ENCODE measurements at places on chromosomes 12 and 14.

DNA sequence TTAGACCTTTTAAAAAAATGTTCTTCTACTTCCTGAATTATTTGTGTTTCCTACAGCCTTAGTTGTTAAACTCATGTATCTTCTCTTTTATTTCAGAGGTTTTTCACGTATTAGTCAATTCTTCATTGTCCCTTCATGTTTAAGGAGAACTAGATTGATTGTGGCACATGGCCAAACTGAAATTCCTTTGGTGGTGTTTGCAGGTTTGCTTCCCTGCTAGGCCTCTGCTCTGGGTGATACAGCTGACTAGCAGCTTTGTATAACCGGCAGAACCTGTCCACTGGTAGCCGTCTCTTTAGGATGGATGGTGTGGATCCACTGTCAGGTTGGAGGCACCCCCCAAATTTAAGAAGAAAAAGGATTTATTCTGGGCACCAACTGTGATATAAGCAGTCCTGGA lies 262.1 kb downstream of the FBXL14 start:
- no peak for DNase-seq

DNA sequence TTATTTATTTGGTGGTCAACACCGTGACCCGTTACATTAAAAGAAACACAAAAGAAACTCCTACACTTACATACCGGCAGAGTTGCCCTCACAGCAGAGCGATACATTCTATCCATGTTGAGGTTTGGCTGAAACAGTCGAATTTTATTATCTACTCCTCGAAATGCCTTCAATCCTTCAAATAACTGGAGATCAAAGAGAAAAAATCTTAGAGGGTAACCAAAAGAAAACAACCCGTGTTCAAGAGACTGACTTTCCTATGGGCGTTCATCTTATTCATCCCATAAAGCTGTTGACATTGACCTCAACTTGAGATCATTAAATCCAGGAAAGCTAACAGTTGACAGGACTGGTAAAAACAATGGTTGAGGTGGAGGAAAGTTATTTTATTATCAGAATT lies 67.7 kb downstream of the BCAT1 start:
- DNase-seq: no peak

GRCh38 chr12:10212739-10213131 lies at the start of gene GABARAPL1:
Gene GABARAPL1, plus strand, starts transcription at chr12:10212877. Its CDS starts 253 bp downstream, at chr12:10213130.
- peak; percentile 34 for DNase-seq

GRCh38 chr12:56877195-56878009 lies 56.8 kb downstream of the SDR9C7 start:
- no peak for DNase-seq

DNA sequence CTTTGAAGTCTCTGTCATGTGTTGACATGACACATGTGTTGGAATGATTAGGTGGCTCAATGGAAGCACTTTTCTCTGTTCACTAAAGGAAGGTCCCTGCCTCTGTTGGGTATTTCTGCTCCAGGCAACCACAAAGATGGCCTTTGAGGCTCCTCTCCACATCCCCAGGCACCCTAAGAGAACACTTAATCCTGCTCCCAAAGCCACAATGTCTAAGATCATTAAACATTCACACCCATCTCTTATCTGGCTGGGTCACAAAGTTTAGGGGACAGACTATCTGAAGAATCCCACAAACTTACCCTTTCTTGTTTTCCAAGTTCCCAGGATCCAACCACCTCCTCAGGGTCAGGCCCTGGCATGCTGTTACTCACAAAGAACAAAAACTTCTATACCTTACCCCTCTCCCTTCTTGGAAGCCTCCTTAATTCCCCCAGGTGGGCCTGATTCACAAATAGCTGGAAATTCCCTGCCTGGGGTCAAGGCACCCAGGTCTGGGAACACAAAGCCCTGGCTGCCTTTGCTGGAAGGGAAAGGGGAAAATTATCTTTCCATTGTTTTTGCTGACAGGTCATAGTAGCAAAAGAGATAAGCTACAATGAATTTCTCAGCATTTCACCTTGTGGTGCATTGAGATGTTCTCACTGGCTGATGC lies 333.7 kb downstream of the PCNX1 start:
- DNase-seq: no peak

DNA sequence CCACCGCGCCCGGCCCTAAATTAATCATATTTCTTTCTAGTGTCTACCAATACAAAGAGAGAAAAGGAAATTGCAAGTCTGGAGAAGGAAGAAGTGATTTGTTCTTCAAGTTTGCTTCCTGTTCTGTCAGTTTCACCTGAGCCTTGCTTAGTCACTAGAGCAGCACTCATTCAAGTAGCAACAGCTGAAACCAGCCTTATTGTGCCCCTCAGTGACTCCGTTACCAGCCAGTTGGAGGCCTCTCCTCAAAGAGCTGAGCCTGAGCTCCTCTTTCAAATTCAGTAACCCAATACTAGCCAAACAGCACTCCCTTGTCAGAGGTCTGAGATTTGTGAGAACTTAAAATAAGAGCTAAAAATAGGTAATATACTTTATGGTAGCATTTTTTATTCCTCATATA lies 17.4 kb downstream of the PAWR start:
- no peak for DNase-seq

DNA sequence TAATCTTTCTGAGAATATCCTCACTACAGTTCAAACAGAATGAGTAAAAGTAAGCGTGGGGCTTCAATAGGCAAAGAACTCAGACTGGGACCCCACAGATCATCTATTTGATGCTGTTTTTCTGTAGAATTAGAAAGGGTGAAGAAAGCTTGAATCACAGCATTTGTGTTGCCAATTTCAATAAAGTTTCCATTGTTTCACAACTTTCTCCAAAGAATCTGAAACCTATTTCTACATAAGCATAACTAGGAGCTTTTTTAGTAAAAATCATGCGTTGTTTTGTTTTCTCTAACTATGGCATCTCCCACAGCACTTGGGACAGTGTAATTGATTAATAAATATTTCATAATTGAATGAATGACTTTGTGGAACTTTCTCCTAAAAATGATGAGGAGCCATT lies 16.7 kb upstream of the NEDD1 start:
- DNase-seq: no peak

DNA sequence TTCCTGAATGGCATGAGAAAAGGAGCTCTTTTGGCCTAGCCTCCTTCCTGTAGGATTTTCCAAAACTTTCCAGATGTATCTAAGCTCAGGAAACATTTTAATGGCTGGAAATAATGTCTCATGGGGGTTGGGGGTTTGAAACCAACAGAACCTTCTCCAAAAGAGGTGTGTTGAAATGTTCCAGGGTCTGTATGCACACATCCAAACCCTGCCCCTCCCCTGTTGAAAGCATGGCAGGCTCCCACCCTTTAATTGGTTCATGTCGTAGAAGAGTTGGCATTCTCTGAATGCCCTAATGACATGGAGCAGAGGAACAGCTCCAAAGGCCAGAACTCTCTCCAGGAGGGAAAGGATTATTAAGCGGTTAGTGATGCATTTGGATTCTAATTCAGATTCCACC lies 353.2 kb downstream of the ZFP36L1 start:
- DNase-seq: no peak

DNA sequence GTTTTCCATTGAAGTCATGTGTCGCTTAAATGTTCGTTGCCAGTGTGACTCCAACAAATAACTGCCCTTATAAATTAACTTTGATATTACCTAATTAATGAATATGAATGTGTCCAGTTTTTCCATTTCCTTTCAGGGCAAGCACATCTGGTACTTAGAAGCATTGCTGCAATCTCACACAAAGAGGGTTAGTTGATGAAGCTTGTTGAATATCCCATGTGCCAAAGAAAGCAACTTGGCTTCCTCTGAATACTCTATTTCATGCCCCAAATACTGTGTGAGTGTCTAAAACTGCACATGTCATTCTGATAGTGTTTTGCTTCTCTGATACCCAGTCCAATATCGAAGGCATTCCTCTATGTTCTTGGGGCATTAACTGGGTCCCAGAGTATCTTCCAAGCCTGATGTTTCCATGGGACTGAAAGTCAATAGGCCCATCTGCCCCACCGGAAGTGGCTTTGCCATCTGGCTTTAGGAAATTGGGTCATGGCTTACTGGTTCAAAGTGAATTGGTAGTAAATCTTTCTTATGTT lies 75.8 kb upstream of the CNTN1 start:
- DNase-seq: no peak

DNA sequence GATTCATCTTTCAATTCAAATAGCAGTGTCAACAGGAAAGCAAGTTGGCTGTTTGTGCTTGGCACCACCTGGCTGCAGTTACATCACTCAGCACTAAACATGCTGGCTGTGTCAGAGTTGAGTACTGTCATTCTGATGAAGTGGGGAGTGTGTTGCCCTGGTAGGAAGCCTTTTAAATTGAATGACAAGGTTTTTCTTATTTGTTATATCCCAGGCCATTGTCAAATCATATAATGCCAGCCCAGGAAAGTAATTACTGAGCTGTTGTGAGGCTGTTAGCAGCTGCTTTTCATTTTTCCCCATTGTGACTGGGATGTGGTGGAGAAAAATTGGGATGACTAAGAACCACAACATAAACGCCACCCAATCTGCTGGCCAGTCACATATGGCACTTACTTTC lies 106.5 kb upstream of the PRKD1 start:
- DNase-seq: no peak

- DNase-seq: no peak
These were observed 131.5 kb upstream of the PRMT8 start for GRCh38 chr12:3359478-3359877.

DNA sequence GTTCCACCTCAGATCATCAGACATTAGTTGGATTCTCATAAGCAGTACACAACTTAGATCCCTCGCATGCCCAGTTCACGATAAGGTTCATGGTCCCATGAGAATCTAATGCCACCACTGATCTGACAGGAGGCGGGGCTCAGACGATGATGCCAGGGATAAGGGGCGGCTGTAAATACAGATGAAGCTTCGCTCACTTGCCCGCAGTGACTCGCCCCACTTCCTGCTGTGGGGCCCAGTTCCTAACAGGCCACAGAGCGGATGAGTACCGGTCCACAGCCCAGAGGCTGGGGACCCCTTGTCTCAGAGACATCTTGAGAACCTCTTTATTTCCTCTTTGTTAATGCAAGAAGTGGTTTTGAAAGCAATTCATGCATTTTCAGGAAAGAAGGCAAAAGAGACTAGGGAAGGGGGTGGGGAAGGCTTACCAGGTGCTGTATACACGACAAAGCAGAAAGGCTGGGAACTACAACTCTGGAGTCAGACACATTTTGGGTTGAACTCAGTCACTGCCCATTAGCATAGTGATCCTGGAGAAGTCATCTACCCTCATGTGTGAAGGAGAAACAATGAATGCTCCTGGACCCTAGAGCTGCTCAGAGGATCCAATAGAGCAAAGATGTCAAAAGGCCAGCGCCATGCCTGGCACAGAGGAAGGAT lies 68.7 kb downstream of the EID3 start:
- no peak for DNase-seq

DNA sequence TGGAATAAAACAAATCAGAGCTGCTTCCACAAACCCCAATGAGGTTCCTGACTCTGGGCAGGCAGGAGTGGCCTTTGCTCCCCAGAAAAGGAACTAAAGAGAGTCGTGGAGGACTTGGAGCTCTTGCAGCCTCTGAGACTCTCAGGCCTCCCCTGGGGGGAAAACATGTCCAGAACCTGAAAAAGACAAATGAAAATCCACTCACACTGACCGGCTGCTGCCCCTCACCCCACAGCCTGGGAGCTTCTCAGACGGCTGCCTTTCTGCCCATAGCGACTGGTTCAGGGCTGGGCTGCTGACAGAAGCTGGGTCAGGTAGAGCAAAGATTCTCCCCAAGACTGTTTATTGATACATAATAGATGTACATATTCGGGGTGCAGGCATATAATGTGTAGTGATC lies 356.0 kb downstream of the ADGRD1 start:
- DNase-seq: no peak

DNA sequence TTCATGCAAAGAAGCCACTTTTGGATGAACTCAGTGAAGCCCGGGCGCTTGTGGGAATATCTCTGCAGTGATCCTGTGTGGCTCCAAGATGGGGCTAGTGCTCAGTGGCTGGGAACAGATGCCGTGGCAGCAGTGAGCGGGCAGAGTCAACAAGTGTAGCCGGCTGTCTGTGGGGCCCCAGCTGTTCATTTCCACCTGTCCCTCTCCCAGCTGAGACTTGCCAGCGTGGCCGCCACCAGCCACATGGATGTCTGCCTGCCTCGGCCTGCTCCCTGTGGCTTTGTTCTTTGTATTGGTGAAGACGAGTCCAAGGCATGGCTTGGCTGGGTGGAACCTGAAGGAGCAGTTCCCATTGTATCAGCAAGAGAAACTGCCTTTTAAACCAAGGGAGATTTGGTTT lies 77.3 kb downstream of the NOS1 start:
- DNase-seq: no peak

DNA sequence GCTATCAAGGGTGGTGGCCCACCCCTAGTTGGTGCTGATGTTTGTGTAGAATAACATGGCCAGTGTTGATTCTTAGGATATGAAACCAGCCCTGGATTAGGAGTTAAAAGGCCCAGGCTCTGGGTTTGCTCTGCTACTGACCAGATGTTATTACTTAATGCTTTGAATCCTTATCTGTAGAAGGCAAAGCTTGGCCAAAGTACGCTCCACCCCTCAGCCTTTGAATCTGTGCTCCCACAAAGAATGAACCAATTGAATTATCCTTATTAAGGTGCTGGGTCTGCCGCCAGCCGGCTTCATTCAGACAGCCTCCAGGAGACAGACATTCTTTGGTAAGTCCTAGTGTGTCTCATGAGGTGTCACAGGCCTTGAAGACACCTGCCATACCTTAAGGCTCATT lies 41.8 kb downstream of the AKAP3 start:
- DNase-seq: no peak

- DNase-seq: no peak
These were observed 21.0 kb downstream of the BATF start for GRCh38 chr14:75543253-75543652.

- no peak for DNase-seq
These were observed 444.3 kb upstream of the RGS6 start for GRCh38 chr14:71487941-71488340.

- no peak for DNase-seq
These were observed 631.8 kb downstream of the TMTC2 start for GRCh38 chr12:83318386-83319098.

DNA sequence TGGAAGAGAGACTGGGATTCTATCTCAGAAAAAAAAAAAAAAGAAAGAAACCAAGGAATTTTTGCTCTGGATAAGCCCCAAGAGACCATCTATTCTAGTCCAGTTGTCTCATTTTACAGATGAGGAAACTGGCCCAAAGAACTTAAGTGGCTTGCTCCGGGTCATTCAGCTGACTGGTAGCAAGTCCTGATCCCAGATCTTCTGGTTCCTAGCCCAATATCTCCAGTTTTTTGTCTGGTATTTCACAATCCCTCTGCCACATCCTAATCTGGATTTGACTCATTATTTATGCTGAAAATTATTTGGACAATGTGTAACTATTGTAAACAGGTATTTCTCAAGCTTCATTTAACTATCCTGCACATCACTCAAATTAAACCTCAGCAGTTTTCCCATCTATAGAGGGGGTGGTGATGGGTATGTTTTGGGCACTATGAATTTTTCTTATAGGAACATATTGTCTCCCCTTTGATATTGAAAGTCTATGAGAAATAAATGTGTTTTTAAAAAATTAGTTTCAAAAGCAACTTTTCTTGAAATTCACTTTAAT lies 43.4 kb downstream of the PPP2R5E start:
- no peak for DNase-seq

- DNase-seq: no peak
These were observed 90.4 kb downstream of the RBM19 start for GRCh38 chr12:113875691-113876090.

- DNase-seq: peak; percentile 37
These were observed 58.0 kb downstream of the TTC7B start for GRCh38 chr14:90758028-90758889.

- DNase-seq: no peak
These were observed 24.4 kb upstream of the BDKRB1 start for GRCh38 chr14:96231526-96232130.

Measured in non-pigmented ciliary epithelial cell (primary cell).